ENCODE measurements at places on chromosomes 5 and 9. TPM values are rescaled to one million over a fixed set of nuclear protein-coding genes. Genes with fewer than 3 reads are reported as not detected.

- DNase-seq = no peak
These were observed 3.1 kb upstream of the BARX1 start for GRCh38 chr9:93958121-93958818.

GRCh38 chr9:114791312-114791711, 14.5 kb downstream of the TNFSF15 start:
- no peak for DNase-seq

- no peak for DNase-seq
These were observed 124.3 kb upstream of the SLC12A2 start for GRCh38 chr5:127959152-127959764.

DNA sequence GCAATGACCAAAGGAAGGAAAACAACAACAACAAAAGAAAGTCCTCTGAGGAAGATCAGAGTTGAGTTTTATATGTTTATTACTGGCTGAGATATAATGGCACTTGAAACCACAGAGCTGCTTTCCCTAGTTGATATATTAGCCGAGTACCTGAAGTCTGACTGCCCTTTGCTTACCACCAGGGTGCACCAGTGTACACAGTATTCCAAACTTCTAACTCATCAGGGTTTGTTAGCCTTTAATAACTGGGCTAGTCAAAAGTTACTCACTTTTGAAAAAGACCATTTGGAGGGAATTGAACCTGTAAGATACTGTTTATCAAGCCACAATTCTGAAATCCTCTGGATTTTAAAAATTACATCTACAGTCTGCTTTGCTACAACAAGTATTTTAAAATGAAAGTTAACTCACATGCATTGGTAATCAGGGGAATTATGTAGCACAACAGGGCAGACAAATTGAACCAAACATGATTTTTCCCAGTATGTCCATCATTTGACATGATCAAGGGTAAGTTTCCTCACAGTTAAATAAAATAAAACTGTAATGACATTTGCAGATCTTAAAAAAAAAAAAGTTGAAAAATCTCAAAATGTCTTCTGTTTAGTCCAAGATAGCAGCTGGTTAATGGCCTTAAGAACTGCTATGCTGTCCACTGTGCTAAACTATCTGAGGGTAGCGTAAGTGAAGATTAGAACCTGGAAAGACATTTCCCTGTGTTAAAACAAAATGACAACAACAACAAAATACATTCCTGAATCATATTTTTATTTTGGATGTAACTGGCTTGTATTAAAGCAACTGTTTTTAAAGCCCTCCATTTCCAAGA, 57.3 kb upstream of the C6 start:
- DNase-seq = no peak

- DNase-seq = peak; percentile 79
These were observed 1.4 kb upstream of the GLRX start for GRCh38 chr5:95823738-95824609.

DNA sequence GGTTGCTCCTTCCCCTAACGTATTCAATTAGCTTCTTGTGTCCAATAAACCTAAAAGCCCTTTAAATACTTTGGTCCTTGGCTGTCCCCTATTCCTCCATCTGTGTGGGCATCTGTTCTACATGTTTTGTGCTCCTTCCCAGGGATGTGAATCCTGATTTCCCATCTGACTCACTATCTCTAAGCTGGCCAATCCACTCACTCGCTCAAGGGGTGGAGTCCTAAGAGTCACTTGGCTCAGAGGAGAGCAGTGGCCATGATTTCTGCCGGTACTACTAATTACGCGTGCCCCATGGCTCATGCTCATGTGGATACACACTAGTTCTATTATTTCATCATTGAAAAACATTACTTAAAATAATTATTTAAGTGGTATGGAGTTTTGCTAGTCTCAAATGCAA, 89.6 kb downstream of the TAF11L14 start:
- DNase-seq = no peak

- peak; percentile 77 for DNase-seq
These were observed at the start of gene AHRR for GRCh38 chr5:321230-321725. Gene AHRR, plus strand, starts transcription at chr5:321714. Its CDS starts 22,189 bp downstream, at chr5:343903.

GRCh38 chr5:77645158-77645994, 6.9 kb upstream of the OTP start:
- DNase-seq = peak; percentile 66

DNA sequence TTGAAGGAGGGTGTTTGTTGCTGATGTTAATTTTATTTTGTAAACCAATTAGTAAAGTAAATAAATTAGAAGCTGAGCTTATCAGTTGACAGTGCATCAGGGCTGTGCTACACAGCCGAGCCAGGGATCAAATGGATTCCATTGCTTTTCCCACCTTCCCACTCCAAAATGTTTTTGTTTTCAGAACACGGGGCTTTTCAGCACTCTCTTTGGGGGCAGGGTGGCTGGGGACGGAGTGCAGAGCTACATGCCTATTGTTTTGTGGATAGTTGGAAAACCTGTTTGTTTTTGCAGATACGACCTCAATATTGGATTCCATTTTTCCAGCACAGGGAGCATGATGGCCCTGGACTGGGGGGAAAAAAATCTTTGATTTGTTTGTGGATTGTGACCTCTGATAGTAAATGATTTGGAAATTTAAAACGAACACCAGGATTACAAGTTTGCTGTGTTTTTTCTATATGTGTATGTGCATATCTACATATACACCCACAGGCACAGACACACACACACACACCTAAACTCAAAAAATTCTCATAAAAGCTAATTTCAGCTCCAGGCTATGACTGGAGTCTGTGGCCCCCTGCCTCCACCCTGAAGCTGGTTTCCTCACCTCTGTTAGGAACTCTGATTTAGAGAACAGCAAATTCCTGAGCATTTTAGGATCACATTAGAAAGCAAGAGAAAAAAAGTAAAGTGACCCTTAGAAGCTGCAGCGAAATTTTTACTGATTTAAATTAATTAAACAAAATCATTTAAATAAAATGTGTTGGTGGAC, 371.7 kb upstream of the IRX2 start:
- no peak for DNase-seq

- DNase-seq = no peak
These were observed 13.3 kb downstream of the CAMK4 start for GRCh38 chr5:111237470-111237869.

- no peak for DNase-seq
These were observed 297.5 kb upstream of the TNC start for GRCh38 chr9:115415450-115415849.

DNA sequence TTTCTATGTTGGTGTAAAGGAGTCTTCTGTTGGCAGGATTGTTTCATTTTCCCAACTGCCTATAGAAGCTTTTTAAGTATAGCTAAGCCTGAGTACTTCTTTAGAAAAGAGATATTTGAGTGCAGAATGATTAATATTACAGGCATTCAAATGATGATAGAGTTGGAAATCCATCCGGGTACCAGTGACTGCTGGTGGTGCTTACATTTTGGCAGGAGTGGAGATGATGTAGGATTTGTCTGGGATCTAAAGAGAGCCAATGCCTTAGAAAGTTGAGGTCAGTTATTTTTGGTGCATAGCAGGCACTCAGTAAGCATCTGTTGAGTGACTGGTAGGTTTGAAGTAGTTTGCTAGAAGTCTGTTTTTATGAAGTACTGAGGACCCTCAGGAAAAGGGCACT, 433.5 kb downstream of the DMAC1 start:
- DNase-seq = no peak

GRCh38 chr9:114446036-114446435, 58.3 kb upstream of the AKNA start:
- no peak for DNase-seq

DNA sequence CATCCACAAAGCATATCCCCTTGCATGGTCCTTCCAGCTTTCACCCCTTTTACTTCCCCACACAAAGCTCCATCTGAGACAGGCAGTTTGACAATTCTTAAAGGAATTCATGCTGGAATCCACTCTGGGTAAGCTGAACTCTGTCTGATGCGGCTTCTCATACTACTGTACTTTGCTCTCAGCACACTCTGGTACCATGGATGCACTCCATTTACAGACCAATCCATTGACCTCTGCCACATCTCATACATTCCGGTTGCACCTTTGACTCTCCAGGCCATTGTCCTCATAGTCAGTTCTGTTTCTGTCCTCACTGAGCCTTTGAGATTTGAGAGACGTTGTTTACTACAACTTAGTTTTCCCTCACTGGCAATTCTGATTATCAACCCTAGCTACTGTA, 12.2 kb downstream of the SPATA9 start:
- no peak for DNase-seq

- DNase-seq = peak; percentile 48
These were observed 1.3 kb upstream of the IL3 start for GRCh38 chr5:132059043-132059695.

DNA sequence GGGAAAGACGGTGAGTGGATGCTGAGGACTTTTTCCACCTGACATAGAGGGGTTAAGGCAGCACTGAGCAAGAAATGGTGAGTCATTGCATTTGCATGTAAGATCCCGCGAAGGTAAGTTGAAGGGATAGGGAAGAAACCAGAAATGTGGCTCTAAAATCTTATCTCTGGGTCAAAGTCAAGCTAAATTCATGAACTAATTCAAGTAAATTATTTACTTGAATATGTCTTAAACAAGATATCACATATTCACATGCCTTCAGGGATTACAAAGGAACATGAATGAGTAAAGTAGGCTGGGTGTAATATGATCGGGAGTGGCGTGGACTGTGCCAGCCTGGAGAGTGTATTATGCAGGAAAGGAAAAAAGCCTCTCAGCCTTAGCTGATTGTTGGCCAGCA, 74.4 kb upstream of the EQTN start:
- DNase-seq = no peak

GRCh38 chr5:132335402-132335801, 34.1 kb upstream of the SLC22A5 start:
- no peak for DNase-seq

DNA sequence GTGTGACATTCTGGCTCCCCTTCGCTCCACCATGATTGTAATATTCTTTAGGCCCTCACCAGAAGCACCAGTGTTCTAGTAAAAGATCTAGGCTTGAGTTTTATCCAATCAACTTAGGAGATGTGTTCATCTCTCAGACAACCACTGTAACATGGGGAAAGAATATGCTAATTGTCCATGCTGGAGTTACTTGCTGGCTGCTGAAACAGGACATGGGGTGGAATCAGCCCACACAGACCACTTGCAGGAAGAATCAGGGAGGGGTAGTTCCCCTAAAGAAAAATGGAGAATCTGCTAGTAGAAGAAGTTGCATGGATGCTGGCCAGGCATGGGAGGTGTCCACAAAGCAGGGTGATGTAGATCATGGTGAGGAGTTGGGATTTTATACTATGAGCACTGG, 86.2 kb downstream of the FEM1C start:
- DNase-seq = no peak

DNA sequence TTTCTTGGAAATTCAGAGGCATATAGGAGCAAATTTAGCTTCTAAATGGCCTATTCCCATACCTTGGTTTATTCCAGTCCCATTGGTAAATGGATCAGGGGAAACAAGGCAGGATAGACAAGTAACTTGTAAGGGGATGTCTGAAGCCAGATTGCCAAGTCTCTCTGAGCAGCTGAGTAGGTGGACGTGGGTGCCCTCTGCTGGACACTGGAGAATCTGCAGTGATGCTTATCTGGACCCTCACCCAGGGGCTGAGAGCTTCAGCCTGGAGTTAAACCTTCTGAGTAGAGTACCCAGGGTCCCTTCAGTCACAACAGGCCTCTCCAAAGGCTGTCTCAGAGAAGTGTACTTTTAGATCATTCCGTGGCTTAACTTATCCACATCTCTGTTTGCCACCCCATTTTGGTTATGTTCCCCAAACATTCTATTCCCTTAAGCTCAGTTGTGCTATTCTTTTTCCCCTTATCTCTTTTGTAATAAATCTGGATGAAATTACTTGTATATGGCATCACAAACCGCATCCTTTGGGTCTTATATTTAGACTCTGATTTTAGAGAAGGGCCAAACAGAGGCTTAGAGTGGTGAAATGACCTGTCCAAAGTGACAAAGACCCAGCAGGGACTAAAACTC, 218.3 kb upstream of the GLRA1 start:
- DNase-seq = peak; percentile 61

Gene PLAC8L1
- 0.88 TPM for total RNA-seq

Gene SQSTM1
- 120 TPM for total RNA-seq

Gene FOXD4
- not detected for total RNA-seq

Gene PRSS3
- total RNA-seq = not detected

Gene CEL
- total RNA-seq = 2.4 TPM

Gene ADCY2
- total RNA-seq = not detected

Gene SLC35D2
- 1.8 TPM for total RNA-seq

Gene GRIN3A
- total RNA-seq = 0.02 TPM
